ENCODE measurements at places on chromosomes 1 and 21. TPM values are rescaled to one million over a fixed set of nuclear protein-coding genes. Genes with fewer than 3 reads are reported as not detected.

Gene C1orf198
- 80.1 TPM for total RNA-seq

Gene RXRG
- not detected for total RNA-seq

Gene IGSF21
- total RNA-seq, result not detected

Gene BGLAP
- 1.3 TPM for total RNA-seq

Gene PEAR1
- 0.18 TPM for total RNA-seq
